Muscle of arm (tissue), 14 donors: ENCODE measurements at places on chromosomes 2 and 18. TPM values are rescaled to one million over a fixed set of nuclear protein-coding genes. Genes with fewer than 3 reads are reported as not detected.

GRCh38 chr2:102337012-102337411, 18.6 kb upstream of the IL18R1 start:
- no peak for DNase-seq

GREB1L gene
- polyA plus RNA-seq = 9.9 TPM

DNA sequence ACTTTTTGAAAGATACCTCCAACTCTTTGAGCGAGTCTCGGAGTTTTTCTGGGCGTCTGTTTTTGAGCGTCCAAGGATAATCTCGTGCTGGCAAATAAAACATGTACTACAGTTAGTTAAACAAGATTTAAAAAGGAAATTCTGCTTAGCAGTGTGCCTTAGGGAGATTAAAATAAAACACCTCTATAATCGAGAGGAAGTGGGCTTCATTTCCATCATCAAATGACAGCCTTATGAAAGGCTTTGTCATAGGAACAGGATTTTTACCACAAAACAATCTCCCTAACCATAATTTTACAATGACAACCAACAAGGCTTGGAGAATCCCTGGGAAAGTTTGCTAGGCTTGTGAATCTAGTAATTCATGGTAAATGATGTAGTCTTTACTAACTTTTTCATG, 103.4 kb downstream of the WDPCP start:
- DNase-seq = no peak

TFCP2L1 gene
- 0.12 TPM for polyA plus RNA-seq

DNA sequence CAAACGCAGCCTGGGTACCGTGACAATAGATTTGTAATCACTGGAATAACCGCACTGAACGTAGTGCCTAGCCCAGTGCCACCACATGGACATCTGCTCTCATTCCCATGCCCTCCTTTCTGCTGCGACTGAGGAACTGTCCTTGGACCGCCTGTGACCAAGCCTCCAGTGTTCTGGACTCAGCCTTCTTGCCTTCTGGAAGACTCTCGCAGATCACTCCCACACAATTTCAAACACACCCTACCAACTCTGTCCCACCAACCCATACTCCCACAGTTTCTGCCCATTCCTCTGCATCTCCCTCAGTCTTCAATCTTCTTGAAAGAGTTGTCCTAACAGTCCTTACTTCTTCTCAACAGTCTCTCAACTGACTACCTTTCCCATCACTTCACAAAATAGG, 2.1 kb downstream of the RNF149 start:
- no peak for DNase-seq
